Right cardiac atrium (tissue), 5 donors: ENCODE measurements at places on chromosomes 1 and 21. TPM values are rescaled to one million over a fixed set of nuclear protein-coding genes. Genes with fewer than 3 reads are reported as not detected.

ATP1A2 gene
- 251 TPM for total RNA-seq

ZBED6 gene
- total RNA-seq, result 15.7 TPM

UMODL1 gene
- not detected for total RNA-seq

FCRL2 gene
- total RNA-seq, result not detected

LCE1A gene
- total RNA-seq, result not detected

SPRTN gene
- 10.4 TPM for total RNA-seq

IVNS1ABP gene
- 36.7 TPM for total RNA-seq

SPTA1 gene
- total RNA-seq, result not detected

SZT2 gene
- 36.4 TPM for total RNA-seq

IFNAR1 gene
- 24.0 TPM for total RNA-seq

ABCA4 gene
- 0.06 TPM for total RNA-seq

RSPH1 gene
- total RNA-seq, result not detected

AADACL4 gene
- not detected for total RNA-seq

NOS1AP gene
- total RNA-seq, result 4.5 TPM

RPTN gene
- total RNA-seq, result not detected

SPRR5 gene
- total RNA-seq, result not detected

NPPA gene
- total RNA-seq, result 42,849 TPM

TSACC gene
- total RNA-seq, result not detected

SLFNL1 gene
- 0.28 TPM for total RNA-seq

ZCCHC17 gene
- 19.7 TPM for total RNA-seq

AHCYL1 gene
- total RNA-seq, result 49.6 TPM

FCMR gene
- 2.7 TPM for total RNA-seq

PNRC2 gene
- total RNA-seq, result 91.8 TPM

OTUD7B gene
- total RNA-seq, result 26.2 TPM

LHX8 gene
- total RNA-seq, result not detected

AMY1C gene
- not detected for total RNA-seq

CD84 gene
- total RNA-seq, result 5.2 TPM

IGSF9 gene
- total RNA-seq, result 2.2 TPM
